ENCODE measurements at places on chromosomes 2 and 18.

- DNase-seq = no peak
These were observed 98.4 kb upstream of the NEUROD1 start for GRCh38 chr2:181778621-181779201.

GRCh38 chr2:95074663-95075439 lies 46.8 kb downstream of the MRPS5 start:
- no peak for DNase-seq

- DNase-seq = no peak
These were observed 202.7 kb upstream of the CCDC68 start for GRCh38 chr18:55161916-55162315.

- DNase-seq = no peak
These were observed 24.6 kb downstream of the ARL6IP6 start for GRCh38 chr2:152743002-152743401.

DNA sequence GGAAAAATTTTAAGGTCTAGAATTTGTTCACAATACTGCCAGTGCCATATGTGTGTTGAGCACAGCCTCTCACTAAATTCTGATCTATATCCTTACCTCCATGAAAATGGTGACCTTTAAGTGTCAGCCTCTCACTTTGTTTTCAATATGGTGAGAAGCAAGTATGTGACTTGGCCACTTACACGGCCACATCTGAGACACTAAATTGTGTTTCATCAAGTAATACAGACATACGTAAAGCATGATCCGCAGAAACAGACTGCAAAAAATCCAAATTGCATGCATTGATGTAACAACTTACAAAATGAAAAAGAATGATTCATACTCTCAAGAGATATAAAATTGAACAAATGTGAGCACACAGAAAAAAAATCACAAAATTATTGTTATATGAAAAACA lies 55.2 kb upstream of the UGP2 start:
- no peak for DNase-seq

- no peak for DNase-seq
These were observed 1.5 kb downstream of the XRCC5 start for GRCh38 chr2:216110620-216111019.

GRCh38 chr2:68789603-68790002 lies 55.0 kb downstream of the ARHGAP25 start:
- DNase-seq = no peak

GRCh38 chr2:190807886-190808285 lies 72.7 kb upstream of the GLS start:
- DNase-seq = no peak

DNA sequence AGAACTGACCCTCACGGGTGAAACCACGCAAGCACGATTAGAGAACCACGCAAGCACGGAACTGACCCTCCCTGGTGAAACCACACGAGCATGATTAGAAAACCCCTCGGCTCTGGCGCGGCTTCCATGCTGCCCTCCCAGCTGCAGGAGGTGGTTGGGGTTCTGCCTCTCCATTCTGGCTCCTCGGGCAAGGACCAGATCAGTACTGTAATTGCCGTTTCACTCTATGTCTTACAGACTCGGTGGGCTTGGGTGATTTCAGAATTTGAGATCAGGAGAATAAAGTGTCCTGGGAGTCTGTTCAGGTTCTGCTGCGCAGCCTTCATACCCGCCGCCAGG lies 58.3 kb upstream of the KCNG2 start:
- no peak for DNase-seq

GRCh38 chr2:63189026-63189425 lies 138.4 kb downstream of the OTX1 start:
- DNase-seq = peak; percentile 20

DNA sequence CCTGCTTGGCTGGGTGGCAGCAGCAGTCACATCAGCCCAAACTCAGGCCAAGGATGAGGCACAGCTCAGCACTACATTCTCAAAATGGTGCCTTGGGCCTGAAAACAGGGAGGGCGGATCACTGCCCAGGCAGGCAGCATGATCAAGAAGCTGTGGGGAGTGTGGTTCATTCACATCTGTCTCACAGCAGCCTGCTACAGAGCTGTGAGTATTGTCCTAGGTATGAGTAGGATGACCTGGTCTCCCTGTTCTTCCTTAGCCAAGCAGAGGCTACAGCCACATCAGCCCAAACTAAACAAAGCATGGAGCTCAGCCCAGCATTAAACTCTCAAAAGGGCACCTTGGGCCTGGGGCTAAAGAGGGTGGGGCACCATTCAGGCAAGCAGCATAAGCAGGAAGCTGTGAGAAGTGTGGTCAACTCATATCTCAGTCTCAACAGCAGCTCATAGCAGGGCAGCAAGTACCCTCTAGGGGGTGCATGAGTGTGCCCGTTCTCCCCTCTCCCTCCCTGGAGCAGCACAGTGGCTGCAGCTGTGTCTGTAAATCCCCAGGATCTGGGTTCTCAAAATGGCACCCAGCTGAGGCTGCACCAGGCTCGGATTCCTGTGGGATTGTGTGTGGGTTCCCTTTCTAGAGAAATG lies 139.6 kb downstream of the TRABD2A start:
- DNase-seq = peak; percentile 42

DNA sequence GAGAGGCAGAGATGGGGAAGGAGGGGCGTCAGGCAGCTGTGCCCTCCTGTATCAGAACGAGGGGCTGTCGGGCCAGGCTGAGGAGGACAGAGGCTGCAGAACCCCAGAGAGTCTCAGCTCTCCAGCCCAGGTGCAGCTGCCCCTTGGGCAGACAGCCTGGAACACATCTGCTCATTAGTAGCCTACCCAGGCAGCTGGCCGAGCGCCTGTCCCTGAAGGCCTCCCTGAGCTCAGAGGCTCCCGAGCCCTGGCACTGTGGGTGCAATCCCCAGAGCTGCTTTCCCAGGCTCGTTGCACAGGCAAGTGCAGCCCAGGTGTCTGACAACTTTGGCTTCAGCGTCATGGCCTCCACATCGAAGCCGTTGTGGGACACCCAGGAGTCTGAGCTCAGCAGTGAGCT lies 13.1 kb upstream of the TMEM185B start:
- DNase-seq = no peak

DNA sequence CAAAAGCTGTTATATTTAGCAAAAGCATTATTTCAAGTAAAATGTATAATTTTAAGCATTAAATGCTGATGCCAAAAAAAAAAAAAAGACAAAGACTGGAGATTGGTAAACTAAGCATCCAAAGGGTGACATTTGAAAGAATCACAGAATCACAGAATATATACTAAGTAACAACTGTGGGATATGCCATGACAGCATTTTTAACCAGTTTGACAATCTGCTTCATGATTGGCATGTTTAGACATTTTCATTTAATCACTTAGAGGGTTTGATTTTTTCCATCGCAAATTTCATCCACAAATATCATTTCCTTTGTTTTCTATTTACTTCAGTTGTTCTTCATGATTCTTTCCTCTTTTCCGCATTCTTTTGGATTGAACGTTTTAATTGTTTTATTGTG lies 66.9 kb upstream of the TMEM18 start:
- no peak for DNase-seq

DNA sequence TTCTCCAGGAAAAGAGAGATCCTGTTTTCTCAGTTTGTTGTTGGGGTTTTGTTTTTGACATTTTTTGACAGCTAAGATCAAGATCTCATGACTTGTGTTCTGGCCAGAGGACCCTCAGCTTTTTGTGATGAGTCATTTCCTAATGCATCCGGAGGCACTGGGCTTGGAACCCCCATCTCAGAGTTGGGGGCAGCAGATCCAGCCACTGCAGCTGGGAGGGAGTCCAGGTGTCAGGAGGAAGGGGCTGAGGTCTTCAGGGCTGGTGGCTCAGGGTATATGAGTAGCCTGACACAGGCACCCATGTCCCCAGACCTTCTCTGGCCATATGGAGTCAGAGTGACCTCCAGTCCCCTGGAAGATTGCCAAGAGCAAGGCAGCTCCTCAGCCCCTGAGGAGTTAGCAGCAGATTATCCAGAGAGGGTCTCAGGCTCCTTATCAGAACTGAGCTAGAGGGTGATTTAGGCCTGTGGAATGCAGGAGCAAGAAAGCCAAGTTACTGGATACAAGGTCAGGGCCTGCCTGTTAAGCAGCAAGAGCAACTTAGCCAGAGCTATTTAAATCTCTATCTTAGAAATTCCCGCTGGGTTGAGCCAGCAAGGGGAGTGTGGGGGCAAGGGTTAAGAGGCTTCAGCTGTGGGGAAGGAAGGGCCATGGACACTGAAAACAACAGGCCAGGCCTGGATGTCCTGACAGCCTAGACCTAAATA lies 62.4 kb downstream of the TANC1 start:
- DNase-seq = peak; percentile 80

GRCh38 chr2:36455788-36456187 lies 100.2 kb downstream of the CRIM1 start:
- DNase-seq = no peak

DNA sequence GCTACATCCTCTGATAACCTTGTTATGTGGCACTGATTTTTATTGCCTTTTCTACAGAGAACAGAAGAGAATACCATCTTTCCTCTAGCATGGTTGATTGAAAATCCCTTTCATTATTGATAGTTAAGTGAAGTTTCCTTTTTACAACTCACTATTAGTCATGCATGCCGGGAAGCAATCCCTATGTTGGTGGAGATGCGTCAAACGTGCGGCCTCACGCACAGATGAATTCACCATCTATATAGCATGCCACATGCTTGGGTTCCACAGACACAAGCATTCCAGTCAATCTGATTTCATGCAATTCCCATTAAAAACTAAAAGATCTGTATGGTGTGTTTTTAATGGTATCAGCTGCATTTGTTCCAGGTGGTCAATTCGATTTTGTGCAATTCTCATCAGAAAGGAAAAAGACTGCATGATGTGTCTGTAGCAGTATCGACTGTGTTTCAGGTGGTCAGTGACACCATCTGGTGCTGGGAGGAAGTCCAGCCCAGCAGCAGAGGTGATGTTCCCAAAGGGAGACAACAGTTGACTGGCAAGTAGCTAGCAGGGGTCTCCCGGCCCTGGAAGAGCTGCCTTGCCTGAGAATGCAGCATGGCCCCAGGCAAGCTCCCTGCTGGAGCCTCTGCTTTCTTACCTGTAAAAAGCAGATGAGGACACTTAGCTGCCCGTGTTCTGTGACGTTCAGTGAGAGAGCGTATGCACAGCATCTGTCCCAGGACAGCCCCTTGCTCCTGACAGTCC lies 151.3 kb upstream of the NCK2 start:
- DNase-seq = no peak

GRCh38 chr2:170950221-170950761 lies 21.2 kb downstream of the GORASP2 start:
- DNase-seq = no peak

All from LHCN-M2 (cell line).